ENCODE measurements at places on chromosomes 2 and 18. TPM values are rescaled to one million over a fixed set of nuclear protein-coding genes. Genes with fewer than 3 reads are reported as not detected.
A peak's percentile ranks its signal among the peaks of the same experiment; 100 is the strongest.

EDAR gene
- polyA plus RNA-seq, result 0.17 TPM

DNA sequence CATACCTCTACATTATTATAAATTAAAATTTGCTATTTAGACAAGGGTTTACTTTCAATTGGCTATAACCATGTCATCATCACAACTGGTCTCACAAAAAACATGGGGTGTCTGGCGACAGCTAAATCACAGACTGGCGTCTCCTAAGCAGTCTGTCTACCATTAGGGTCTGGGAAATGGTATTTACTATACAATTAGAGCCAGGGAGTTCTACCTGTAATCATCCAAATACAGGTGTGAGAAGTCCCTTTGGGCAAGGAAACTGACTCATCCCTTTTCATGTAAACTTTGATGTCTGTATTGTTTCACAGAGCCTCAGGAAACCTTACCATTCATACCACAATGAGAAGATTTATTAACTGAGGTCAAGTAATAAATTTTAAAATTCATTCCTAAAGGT, 126.7 kb downstream of the OLA1 start:
- no peak for DNase-seq

DNA sequence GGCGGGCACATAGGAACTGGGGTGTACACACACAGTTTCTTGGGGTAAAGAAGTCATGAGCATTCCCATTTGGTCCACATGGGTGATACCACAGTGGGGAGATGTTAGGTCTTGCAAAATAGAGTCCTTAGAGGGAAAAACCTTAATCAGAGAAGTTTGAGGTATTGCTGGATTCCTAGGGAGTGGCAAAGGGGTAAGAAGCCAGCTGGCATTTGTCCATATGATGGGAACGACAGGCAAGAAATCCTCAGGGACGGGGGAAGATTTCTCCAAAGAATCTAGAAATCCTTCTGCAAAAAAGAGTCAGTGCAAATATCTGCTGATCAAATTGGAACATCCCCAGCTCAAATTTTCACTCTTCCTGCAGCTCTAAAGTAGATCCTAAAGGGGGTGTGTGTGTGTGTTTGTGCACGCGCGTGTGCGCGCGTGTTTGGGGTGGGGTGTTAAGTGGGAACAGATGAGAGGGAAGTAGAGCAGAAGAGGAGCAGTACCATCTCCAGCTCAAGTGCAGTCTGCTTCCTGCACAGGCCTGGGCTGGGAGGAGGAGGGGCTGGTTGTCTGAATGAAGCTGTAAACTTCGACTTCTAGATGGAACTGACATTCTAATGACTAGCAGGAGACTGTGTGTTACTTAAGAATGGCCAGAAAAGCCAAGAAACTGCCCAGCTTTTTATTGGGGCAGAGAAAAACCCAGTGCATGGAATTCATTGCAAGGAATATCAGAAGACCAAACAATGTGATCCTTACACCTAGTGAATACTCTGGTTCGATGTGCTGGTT, 168.0 kb downstream of the SPP2 start:
- DNase-seq, result no peak

DNA sequence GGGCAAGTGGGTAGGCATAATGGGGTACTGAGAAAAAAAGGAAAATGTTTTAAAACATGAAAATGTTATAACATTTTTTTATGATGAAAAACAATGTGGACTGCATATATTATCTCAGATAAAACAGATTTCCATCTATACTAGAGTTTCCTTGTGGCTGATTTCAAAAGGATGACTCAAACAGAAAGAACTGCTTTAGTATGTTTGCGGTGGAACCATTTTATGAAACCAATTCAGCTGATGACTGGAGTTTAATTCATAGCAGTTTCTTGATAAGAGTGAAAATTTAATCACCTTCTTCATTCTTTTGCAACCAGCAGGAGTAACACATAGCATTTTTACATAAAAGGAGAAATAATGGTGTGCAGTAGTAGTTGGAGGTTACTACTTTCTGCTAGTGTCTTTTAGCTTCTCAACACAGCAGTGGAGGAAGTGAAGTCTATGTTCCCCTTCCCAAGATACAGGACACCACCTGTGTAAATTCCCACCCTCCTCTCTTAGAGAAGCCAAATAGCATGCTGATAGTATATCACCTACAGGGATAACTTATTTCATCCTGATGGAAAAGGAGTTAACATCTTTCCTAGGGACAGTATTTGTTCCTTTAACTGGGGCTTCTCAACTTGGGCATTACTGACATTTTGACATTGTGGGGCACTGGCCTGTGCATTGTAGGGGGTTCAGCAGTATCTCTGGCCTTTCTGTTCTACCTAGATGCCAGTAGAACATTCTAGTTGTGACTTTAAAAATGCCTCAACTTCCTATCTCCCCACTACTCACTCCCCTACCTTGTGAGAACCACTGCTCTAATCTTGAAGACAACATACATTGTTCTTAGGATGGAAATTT, 29.9 kb downstream of the PELI1 start:
- DNase-seq, result no peak

GRCh38 chr2:16281451-16282335, 341.3 kb downstream of the MYCN start:
- peak; percentile 85 for DNase-seq

- DNase-seq, result no peak
Observed at GRCh38 chr2:233140077-233140585, 80.0 kb downstream of the INPP5D start.

DNA sequence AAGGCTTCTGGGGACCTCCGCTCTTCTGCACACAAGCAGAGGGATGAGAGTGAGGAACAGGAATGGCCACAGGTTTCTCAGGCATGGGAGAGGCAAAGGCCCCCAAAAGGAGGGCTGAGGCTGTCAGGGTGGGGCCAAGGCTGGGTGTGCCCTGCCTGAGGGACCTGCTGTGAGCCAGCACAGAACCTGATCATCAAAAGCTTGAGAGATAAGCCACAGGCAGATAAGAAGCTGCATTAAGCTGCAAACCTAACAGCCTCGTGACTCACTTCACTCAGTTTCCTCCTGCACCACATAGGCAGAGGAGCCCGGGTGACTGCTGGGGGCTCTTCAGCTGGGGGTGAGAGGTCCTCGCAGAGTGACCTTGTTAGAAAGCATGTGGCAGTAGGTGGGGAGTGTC, 64.5 kb upstream of the LAPTM4A start:
- DNase-seq, result no peak

DNA sequence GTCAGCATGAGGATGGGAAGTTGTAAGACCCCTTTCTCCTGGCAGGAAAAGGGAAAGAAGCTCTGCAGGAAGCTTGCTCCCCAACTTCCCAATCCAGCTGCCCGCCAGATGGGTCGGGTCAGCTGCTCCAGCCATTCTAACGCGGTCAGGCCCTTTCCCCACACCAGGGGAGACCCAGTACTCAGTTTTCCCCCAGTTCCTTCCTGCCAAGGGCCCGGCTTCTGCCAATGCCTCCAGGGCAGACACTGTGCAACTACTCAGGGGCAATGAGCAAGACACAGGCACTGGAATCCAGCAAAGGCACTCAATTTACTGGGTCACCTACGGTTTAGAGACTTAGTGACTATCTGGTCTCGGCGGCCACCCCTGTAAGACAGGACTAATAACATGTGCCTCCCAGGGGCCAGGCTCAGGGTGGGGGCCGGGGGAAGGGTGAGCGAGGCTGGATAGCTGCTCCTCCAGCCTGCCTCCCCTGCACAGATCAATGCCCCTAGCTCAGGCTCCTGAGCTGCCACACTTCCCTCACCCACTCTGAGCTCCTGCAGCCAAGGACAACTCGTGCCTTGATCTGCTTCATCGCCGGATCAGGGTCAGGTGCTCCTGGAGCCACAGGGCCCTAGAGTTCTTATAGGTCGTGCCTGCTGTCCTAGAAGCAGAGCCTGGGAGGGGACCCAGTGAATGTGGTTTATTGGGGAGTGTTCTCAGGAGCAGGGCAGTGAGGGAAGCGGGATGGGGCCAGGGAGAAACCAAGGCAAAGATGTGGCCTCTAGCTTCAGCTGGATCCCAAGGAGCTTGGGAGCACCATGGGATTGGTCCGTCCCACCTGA, 171.1 kb downstream of the ZFP36L2 start:
- DNase-seq, result no peak

GRCh38 chr2:43159797-43160196, 66.6 kb downstream of the ZFP36L2 start:
- DNase-seq, result no peak

Data from kidney (tissue), 22 donors.